ENCODE measurements at places on chromosomes 1 and 21. TPM values are rescaled to one million over a fixed set of nuclear protein-coding genes. Genes with fewer than 3 reads are reported as not detected.

KRTAP12-2 gene
- polyA plus RNA-seq = not detected

PRXL2B gene
- polyA plus RNA-seq = 10.2 TPM

TRIM46 gene
- polyA plus RNA-seq = 0.07 TPM

DYNLT4 gene
- polyA plus RNA-seq = 0.29 TPM

SYT14 gene
- not detected for polyA plus RNA-seq

SMIM12 gene
- polyA plus RNA-seq = 53.3 TPM

DNA sequence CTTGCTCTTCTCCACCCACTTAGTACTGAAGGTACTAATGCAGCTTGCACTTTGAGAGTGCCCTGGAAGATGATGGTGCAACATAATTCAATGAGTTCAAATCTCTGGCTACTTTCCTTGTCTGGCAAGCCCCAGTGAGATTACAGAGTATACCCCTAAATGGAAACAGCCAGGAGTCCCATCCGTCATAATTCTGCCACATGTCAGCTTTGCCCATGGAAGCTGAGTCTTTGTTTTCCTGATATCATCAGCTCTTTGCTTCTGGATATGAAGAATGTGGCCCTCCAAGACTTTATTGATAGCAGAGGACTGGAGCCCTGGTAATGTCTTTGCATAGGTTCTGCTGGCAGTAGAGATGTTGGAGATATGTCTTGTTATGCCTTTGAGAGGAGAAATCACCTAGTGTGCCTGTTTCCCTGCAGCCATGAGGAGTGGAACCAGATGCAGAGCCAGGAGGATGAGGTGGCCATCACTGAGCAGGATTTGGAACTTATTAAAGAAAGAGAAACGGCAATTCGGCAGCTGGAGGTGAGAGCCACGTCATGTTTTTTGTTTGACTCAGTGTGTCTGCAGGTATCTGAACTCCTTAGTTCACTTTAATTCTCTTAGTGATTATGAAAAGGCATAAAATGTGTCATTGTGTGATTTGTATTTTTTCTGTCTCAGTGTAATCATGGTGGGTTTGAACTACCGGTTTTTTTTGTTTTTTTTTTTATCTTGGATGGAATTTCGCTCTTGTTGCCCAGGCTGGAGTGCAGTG is 18.7 kb upstream of the PPP1R8 start:
- no peak for DNase-seq

DNA sequence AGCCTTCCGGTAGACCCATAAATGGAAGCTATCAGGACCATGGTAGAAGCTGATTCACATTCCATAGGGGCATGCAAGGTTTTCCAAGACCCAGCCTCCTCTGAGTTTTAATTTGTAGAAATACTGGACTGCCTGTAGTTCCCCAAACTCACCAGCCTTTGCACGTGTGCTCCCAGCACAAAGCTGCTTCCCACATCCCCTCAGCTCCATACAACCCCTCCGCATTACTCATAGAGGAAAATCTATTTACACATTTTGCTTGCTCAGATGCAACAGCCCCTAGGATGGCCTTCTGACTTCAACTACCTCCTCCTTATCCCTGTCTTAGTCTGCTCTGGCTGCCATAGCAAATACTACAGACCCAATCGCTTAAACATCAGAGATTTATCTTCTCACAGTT is 336.2 kb downstream of the SETD4 start:
- no peak for DNase-seq

DNA sequence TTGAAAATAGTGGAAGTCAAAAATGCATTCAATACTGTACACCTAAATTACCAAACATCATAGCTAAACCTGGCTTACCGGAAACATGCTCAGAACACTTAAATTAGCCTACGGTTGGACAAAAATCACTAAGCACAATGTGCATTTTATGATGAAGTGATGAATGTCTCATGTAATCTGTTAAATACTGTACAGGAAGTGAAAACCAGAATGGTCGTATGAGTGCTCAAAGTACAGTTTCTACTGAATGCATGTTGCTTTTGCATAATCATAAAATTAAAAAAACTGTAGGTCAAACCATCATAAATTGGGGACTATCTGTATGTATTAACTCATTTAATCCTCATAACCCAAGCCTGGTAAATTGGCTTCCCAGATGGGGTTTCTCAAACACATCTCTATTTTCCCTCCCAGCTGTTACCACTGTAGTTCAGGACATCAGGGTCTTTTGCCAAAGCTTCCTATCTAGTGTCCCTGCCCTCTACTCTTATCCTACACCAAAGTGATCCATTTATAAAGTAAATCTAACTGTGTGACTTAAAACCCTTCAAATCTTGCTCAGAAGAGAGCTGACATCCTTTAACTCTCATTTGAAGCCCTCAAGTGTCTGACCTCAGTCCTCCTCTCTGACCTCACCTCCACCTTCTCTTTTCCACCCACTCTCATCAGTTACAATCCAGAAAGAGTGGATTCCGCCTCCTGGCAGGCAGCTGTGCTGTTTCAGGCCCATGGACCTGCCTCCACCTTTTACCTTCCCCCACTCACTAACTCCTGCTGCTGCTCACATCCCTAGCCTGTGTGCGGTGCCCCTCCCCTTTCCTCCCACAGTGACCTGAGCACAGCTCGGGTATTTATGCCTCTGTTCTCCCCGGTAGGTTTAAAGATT is 356.4 kb upstream of the ST6GALNAC5 start:
- DNase-seq = no peak

DNA sequence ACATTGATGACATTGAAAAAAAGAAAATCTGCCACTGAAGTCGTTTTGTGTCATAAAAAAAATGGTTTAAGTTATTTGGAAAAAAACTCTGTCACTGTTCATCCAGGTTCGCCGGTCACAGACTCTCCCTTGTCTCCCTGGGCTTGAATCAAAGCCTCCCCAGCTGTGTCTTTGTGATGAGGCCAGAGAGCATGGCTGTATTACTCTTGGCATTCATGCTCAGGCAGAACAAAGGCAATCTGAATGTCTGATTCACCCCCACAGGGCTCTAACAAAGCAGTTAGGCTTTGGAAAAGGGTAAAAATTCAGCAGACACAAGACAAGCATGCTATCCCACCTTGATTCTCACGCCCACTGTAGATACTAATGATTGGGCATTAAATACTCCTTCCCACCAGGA is 304.3 kb upstream of the PLD5 start:
- no peak for DNase-seq

DNA sequence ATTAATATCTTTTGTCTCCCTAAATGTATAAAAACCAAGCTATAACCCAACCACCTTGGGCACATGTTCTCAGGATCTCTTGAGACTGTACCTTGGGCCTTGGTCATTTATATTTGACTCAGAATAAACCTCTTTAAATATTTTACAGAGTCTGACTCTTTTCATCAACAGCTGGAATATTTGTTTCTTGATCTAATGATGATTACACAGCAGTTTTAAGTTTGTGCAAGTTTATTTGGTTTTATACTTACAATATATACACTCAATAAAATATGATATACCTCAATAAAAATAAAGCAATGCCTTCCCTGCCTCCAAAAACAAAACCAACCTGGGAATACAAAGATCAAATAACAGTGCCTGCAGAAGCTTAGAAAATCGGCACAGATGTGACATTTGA is 22.0 kb downstream of the LEPR start:
- DNase-seq = no peak

GRCh38 chr1:83996621-83997020 is 2.3 kb downstream of the TTLL7 start:
- no peak for DNase-seq

DNA sequence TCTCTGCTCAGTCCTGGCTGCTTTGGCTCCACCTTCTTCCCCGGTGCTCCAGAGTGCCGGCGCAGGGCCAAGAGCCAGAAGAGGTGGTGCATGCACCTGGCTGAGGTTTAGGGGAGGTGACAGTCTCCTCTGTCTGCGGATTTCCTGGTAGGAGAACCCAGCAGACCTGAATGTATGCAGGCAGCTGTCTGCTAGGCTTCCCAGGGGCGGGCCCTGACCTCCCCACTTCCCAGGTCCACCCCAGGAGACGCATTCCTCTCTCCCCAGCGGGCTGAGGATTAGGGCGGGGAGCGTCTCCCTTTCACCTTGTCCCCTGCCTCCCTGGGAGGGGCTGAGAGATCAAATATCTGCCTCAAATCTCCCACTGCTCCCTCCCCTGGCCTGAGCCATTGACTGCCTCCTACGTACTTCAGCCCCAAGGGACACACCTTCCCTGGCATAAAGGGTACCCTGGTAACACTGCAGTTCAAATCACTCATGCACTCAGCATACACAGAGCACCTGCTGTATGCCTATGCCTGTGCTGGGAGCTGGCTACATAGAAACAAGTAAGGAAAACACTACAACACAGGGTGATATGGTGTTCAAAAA is 27.5 kb downstream of the DMBX1 start:
- no peak for DNase-seq

- DNase-seq = no peak
Measured at GRCh38 chr1:213790565-213790964, 197.2 kb upstream of the PROX1 start.

DNA sequence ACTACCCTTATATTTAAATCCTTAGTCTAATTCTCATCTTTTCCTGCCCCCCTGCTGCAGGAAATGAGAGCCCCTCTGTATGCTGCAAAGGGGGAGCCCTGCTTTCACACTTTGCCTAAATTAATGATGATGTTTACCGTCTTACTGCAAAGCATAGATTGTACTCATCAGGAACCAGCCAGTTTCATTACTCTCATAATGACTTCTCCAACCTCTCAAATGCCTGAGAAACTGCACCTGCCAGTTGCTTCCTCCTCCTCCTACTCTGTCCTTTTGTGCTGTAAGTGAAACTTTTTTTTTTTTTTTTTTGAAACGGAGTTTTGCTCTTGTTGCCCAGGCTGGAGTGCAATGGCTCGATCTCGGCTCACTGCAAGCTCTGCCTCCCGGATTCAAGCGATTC is 101.7 kb downstream of the ADSS2 start:
- DNase-seq = no peak

GRCh38 chr1:110345480-110345879 is 6.3 kb downstream of the RBM15 start:
- DNase-seq = no peak

DNA sequence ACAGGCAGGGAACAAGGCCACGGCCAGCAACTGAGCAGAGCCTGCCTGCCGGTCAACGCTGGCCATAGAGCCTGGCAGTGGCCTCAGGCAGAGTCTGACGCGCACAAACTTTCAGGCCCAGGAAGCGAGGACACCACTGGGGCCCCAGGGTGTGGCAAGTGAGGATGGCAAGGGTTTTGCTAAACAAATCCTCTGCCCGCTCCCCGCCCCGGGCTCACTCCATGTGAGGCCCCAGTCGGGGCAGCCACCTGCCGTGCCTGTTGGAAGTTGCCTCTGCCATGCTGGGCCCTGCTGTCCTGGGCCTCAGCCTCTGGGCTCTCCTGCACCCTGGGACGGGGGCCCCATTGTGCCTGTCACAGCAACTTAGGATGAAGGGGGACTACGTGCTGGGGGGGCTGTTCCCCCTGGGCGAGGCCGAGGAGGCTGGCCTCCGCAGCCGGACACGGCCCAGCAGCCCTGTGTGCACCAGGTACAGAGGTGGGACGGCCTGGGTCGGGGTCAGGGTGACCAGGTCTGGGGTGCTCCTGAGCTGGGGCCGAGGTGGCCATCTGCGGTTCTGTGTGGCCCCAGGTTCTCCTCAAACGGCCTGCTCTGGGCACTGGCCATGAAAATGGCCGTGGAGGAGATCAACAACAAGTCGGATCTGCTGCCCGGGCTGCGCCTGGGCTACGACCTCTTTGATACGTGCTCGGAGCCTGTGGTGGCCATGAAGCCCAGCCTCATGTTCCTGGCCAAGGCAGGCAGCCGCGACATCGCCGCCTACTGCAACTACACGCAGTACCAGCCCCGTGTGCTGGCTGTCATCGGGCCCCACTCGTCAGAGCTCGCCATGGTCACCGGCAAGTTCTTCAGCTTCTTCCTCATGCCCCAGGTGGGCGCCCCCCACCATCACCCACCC is at the start of gene TAS1R3:
Gene TAS1R3, plus strand, starts transcription at position 213 of the 898 bp plus-strand sequence. Its CDS starts 66 bp downstream, at position 279.
- no peak for DNase-seq

- DNase-seq = no peak
Measured at GRCh38 chr1:42815941-42816584, 859 bp upstream of the ERMAP start.

DNA sequence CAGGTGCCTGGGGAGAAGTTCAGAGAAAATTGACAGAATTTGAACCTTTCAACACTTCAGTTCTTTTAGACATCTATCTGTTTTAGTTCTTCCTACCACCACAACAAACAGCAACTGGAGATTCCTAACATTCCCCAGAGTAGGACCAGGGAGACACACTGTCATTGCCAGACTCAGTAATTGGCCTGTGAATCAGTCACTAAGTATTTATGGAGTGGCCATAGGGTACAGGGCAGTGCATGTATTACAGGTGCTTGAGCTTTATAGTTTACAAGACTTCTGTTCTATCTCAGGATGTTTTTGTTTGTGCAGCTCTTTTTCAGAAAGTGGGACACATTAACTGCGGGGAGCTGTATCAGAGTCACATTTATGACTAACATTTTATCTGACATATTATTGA is 1.7 kb downstream of the CDC14A start:
- DNase-seq = no peak

- DNase-seq = no peak
Measured at GRCh38 chr1:200410566-200410878, 686 bp upstream of the ZNF281 start.

- DNase-seq = no peak
Measured at GRCh38 chr21:42239973-42240372, 21.0 kb downstream of the ABCG1 start.

DNA sequence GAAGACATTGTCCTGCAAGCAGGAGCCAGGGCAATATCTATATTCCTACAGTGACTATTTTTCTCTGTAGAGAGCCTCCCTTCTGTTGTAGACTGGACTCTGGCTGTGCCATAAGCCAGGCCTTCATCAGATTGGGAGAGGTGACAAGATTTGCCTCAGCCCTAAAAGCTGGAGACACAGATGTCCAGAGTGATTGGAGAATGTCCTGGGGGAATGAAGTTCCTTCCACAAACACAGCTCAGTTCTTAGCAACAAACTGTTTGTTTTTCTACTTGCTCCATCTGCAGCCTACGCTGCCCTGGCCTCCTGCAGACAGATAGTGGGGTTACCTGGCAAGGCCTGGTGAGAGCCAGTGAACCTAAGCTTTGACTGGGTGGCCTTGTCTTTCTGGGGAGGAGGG is 29.9 kb upstream of the SNX27 start:
- DNase-seq = no peak

DNA sequence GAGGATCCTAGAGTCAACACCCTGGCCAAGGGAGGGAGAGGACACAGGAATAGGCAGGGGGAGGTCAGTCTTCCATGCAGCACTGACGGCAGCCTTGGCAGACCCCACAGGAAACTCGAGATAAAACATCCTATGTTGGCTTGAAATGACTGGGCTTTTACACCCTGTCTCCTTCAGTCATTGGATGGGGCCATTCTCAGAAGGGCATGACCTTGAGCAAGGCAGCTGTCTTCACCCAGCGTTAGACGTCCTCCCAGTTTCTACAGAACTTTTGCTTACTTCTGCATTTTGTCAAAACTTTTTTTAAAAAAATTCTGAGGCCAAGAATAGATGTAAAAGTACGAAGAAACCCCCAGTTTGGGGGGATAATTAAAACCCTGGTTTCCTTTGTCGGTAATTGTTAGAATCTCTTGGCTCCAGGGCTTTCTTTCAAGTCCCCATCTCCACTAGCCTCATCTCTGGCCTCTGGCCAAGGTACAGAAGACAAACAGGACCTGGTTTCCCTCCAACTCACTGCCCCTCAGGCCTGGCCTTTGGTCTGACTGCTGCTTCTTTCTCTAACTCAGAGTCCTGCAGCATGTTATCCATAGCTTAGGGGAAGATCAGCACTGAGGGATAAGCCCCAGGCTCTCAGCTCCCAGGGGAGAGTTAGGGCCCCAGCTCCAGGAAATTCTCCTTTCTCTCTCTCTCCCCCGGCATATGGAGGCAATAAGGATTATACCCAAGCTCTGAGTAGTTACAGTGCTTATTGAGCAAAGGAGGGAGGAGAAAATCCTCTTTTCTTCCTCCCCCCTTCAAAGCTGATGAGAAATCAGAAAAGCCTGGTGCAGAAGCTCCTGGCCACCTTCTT is 51.6 kb upstream of the KCND3 start:
- DNase-seq = no peak
